ENCODE measurements at places on chromosomes 16 and 17.
A peak's percentile ranks its signal among the peaks of the same experiment; 100 is the strongest.

DNA sequence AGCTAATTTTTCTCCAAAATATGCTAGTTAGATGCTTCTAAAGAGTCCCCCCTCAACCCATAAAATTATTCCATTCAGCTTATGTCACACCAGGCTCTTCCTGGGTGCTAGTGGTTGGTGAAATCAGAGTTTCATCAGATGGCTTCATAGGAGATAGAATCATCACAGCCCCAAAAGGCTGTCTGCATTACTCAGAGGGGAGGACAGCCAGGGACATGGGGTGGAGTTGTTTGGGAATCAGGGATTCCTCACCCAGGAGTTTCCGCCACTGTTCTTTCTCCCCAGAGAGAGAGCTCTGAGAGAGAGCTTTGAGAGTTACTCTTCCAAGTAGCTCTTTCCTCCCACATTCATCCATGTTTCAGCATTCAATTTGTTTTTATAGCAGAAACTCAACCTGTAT, 288 bp upstream of the KRT34 start:
- no peak for DNase-seq

- no peak for DNase-seq
These were observed 88.5 kb downstream of the ANKRD11 start for GRCh38 chr16:89401641-89402445.

GRCh38 chr16:72983241-72983640, 64.7 kb downstream of the ZFHX3 start:
- no peak for DNase-seq

DNA sequence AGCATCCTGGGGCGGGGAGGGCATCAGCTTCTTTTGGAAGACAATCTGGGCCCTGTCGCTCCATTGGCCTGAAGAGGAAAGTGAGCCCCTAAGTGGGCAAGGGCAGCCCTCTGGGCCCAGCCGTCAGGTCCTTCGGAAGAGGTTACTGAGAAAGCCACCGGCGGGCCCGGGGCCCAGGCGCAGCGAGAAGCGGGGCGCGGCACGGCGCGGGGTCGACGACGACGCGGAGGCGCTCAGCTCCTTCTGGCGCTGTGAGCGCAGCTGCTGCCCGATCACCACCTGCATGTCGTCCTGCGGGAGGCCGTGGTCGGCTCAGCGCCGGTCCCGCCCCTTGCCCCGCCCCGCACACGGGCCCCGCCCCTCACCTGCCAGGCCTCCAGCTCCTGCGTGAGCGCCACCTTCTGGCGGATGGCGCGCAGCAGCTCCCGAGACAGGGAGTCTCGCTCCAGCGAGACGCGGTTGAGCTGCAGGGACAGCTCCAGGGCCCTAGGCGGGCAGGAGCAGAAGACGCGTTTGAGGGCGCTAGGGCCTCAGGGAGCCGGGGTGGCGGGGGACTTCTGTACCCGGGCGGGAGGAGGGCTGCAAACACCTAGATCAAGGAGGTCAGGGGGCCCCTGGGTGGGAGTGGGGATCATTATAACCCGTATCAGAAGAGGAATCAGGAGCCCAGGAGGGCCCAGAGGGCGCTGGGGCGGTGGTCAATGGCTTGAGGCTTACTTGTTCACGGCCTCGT, 4.3 kb downstream of the THOC6 start:
- peak; percentile 71 for DNase-seq

- no peak for DNase-seq
These were observed 327.1 kb downstream of the SNX29 start for GRCh38 chr16:12303653-12304052.

DNA sequence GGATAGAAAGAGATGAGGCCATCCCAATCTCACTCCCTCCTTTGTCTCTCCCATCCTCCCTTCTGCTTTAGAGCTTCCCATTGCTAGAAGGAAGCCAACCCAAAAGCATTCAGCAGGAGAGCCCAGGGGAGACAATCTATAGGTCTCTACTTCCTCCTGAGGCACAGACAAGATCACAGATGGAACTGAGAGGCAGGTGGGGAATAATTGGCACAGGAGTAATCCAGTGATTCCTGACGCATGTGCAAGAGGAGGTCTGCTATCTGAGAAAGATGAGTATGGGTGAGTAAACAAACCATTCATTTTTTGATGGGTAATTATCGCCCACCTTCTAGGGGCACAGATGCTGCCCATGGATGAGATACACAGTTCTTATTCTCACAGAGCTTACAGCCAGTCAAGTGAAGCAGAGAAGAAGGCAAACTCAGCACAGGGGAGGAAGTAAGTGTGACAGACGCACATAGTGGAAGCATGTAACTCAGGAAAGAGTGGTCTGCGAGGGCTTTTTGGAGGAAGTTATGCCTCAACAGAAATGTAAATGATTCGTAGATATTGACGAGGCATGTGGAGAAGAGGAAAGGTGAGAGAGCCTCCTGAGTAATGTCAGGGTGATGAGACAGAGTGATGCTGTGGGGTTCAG, 88.9 kb upstream of the HLF start:
- DNase-seq, result no peak

DNA sequence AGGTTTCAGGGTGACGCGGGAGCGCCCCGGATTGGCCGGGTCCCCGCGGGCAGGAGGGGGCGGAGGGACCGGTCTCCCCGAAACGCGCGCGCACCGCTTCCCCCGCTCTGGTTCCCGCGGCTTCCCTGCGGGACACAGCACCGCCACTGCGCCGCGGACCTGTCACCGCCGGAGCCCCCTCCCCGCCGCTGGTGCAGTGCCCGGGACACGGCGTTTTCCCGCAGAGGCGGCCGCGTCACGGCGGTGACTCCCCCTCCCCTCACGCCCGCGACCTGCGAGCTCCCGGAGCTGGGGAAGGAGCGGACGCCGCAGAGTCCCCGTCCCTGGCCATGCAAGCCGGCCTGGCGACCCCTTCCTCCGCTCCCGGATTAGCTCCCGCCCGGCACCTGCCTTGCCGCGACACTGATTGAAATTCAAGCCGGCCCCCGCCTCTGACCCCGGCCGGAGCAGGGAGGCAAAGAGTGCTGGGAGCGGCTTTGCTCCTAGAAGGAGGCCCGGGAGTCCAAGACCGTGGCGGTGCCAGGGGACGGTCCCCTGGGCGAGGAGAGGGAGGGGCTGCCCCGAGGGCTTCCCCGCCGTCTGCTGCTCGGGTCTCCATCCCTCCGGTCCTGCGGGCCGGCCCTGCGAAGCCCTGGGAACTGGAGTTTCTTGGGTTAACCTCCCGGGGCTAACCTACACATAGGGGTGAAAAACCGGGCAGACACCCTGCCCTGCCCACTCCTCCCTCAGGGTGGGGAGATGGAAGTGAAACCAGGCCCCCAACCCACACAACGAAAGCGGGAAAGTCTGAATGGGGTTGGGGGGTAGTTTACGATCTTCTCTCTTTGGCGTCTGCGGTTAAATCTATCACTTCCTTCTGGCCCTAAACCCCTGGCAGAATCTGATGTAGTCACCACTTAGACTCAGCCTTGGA, 1.0 kb downstream of the RHBDL3 start:
- peak; percentile 52 for DNase-seq

DNA sequence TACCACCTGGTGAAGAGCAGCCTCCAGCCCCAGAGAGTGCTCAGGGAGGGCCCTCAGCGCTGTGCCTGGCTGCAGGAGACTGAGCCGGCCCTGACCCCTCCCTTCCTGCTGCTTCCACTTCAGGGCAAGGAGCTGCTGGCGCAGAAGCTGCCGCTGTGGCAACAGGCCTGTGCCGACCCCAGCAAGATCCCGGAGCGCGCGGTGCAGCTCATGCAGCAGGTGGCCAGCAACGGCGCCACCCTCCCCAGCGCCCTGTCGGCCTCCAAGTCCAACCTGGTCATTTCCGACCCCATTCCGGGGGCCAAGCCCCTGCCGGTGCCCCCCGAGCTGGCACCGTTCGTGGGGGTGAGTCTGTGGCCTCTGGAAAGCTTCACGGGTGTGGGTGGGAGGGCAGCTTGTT, 61.9 kb upstream of the PVALEF start:
- no peak for DNase-seq

- no peak for DNase-seq
These were observed 10.5 kb downstream of the TMIGD1 start for GRCh38 chr17:30323262-30323894.

DNA sequence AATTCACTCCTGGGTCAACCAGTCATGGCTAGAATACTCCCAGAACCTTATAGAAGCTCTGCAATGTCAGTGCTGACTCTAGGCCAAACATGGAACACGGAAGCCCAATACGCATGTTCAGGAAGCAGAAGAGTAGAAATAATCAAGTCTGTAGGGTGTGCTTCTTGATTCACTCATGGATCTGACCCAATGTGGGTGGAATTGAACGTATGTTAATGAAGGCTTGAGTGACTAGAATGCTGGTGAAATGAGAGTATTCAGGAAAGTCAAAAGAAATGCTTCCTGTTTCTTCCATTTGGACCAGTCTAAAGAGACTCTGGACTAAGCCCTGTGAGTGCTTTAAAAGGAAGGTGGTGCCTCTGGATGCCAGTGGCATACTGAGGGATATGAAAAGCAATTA, 395.0 kb downstream of the CDH13 start:
- DNase-seq, result no peak

- DNase-seq, result no peak
These were observed 9.2 kb upstream of the TLCD3B start for GRCh38 chr16:30040221-30040620.

GRCh38 chr16:10961231-10961630, 16.9 kb downstream of the CLEC16A start:
- no peak for DNase-seq

DNA sequence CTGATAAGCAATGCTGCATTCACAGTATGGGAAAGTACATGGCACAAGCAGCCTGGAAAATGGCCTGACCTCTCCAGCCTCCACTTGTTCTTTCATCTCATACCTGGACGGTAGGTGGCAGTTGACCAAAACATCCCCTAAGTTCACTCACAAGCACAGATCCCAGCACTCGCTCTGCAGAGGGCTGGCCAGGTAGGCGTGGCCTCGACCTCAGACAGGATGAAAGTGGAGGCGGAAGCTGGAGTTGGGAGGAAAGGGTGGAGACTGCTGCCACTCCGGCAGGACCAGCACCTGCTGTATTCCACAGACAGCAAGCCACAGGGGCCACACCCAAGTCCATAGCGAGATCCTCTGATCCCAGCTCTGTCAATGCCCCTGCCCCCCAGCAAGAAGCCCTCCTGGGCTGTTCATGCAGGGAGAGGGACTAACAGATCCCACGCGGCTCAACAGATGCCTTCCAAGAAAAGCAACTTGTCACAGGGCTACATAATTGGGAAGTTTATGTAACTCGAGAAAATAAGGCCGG, 31.3 kb downstream of the ZCCHC14 start:
- DNase-seq, result peak; percentile 11

DNA sequence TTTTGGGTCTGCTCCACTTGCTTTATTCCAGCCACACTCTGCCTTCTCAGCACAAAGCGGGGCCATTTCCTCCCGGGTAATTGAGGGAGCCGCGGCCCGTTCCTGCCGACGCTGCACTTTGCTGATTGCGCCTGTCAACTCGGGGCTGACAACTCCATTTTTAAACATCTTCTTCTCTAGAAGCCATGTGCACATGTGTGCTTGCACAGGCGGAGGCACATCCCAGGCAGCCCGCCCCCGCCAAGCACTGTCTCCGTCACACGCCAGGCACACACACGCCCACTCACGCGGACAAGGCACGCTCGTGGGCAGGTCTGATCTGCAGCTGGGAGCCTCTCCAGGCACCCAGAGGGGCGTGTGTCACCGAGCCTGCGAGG, 63.2 kb downstream of the ENGASE start:
- DNase-seq, result no peak

DNA sequence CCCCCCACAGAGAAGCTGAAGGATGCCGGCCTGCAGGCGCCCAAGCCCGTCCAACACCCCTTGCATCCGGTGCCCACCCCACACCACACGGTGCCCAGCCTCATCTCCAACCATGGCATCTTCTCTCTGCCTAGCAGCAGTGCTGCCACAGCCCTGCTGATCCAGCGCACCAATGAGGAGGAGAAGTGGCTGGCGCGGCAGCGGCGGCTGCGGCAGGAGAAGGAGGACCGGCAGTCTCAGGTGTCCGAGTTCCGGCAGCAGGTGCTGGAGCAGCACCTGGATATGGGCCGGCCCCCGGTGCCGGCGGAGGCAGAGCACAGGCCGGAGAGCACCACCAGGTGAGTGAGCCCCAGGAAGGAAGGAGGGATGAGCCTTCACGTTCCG, 31.5 kb downstream of the GINS2 start:
- no peak for DNase-seq

GRCh38 chr16:77868052-77868451, 79.7 kb downstream of the VAT1L start:
- no peak for DNase-seq

GRCh38 chr16:56910654-56911539, 21.0 kb upstream of the HERPUD1 start:
- DNase-seq, result peak; percentile 55

DNA sequence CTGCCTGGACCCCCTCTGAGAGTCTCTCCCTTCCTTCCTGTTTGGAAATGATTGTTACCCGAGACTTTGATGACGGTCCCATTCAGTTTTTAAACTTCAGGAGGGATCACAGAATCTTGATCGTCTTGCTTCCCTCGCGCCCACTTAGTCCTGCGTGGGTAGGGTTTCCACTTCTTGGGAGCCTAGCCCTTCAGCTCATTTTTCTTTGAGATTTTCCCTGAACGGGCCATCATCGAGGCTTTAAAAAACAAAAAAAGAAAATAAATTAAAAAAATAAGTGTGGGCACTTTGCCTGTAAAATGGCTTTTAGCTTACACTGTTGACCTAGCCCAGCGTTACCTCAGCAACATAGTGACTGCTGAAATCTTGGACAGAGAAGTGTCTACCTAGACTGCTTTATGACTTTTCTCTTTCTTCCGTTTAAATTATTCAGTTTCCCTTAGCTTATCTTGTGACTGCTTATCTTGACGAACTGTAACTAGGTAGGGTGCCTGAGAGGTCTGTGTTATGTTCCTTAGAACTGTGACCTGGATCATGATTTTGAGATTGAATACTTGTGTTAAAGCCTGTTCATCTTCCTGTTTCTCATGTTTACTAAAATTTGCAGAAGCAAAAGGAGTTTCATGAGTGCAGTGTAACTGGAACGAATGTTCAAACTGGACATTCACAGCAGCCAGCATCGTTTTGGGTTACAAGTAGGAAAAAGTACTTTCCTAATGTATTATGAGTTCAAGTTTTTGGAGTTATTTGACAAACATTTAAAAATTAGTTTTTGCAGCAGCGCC, 874 bp downstream of the WWP2 start:
- peak; percentile 15 for DNase-seq

- DNase-seq, result no peak
These were observed 24.2 kb upstream of the ATP2A3 start for GRCh38 chr17:3988297-3989040.

GRCh38 chr17:73118951-73119391, 26.5 kb upstream of the SLC39A11 start:
- no peak for DNase-seq

DNA sequence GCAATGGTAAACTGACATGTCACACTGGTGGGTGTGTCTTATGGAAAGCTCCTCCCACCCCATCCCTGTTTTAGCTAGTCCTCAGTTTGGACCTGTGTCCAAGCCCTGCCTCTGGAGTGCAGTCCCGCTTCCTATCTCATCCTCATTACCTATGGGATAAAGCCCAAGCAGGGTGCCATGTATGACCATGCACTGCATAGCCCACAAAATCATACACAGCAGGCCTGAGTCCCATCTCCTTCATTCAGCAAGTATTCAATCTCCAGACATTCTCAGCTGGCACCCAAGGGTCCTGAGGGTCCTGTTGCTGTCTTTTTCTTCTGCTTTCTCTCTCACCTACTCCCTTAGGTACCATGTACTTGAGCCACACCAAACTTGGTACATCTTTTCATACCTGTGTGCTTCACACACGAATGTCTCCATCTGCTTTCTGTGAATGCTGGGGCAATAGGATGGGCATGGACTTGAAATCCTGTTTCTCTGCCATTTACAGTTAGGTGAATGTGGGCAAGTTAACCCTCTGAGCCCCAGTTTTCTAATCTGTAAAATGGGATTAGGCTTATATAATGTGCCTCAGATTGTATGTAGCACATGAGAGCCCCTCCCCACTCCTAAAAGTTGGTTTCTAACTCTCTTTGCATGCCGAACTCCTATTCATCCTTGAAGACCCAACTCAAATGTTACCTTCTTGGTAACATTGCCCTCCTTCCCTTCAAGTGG, 28.5 kb downstream of the TNS4 start:
- DNase-seq, result no peak
